Activated CD4-positive, CD25-positive, alpha-beta regulatory T cell treated with anti-CD3 and anti-CD28 coated beads, Interleukin-2, amount 50 U/mL, for 16 hours (primary cell): ENCODE measurements at places on chromosomes 5 and 9.

DNA sequence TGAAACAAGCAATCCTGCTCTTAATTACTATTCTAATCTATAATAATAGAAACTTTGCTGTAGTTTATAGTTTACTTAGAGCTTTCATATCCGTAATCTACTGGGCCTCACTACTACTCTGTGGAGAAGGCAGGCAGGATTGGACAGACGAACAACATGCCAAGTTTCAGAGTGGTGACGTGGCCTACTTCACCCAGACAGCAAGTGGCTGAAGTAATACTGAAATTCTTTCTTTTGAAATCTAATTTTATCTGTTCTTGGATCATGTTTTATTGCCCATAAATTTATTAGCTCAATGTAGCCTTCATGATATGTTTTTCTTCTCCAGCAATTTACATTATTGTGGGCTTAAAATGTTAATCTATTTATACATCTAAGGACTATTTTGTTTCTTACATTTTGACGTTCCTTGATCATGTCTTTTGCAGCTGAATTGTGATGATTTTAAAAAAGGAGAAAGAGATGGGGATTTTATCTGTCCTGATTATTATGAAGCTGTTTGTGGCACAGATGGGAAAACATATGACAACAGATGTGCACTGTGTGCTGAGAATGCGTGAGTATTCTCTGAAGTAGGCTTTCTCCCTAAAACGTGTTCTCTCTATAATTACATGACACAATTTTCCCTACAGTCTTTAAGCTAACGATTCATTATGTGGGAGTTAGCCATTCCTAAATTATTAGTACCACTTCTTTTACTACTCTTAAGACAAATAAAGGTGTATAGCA lies 22.4 kb downstream of the SPINK5 start:
- no peak for DNase-seq

DNA sequence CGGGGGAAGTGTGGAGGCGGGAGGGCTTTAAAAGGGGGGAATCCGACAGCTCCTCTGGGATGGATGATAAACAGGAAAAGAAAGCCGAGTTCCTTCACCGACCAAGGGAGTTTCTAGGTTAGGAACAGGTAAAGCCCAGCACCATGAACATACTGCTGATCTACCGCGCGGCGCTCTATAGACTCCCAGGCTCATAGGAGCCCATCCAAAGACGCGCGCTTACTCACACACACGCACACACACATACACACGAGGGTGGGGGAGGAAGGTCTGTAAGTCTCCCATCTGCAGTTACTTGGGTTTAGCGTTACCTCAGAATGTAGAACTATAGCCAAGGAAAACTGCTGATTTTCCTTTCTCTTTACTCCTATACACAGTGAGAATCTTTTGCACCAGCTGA lies 2.6 kb upstream of the GABRB2 start:
- no peak for DNase-seq

DNA sequence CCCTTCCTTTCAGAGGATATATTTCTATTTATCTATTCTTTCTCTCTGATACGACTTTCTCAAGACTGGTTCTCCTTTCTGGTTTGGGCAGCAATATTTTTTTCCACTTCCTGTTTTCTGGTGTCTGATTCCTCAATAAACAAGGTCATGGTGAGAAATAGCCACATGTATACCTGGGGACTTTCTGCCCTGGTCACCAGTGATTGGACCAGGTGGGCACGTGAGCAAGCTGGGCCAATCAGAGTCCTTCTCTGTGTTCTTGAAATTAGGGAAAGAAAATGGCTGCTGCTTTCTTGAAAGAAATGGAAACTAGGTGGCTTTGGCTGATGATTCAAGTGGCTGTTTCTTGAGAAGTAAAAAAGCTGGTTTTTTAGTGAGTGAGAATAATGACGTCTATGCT lies 18.4 kb upstream of the GSN start:
- no peak for DNase-seq

DNA sequence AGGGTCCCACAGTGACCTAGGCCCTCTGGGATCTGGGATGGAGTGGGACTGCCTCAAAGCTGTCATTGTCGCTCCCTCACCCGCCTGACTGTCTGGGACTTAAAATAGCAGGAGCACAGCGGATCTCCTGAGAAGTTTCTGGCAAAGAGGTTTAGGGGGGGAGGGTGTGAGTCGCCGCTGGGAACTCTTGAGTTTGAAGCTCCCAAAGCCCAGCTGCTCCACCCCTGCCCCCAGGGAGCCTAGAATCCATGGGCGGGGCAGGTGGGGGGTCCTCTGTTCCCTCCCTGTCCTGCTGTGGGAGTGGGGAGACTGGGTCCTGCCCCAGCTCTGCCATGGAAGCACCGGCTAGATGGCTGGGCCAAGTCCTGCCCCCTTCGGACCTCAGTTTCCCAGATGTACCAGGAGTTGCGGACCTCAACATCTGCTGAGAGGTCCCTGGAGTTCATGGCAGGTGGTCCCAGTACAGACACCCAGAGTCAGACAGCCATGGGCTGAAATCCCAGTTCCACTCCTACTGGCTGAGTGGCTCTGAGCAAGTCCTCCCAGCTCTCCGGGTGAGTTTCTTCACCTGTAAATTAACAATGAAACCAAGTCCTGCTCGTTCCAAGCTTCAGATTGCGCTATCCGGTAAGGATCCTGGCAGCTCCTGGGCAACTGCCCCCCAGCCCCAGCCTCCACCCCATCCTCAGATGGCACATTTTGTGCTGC lies 985 bp upstream of the WDR38 start:
- no peak for DNase-seq

DNA sequence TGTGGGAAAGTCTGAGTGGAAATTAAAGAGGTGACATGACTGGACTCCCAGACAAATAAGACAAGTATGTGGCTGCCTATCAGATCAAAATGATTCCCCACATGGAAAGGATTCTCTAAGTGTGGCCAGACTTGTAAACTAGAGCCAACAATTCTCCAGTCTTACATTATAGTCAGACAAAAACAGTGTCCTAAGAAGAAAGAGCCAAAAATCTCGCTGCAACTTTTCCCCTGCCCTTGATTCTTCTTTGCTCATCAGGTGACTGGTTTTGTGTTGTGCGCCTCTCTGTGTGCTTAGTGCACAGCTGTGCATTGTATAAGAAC lies 164.2 kb upstream of the TARS1 start:
- DNase-seq, result no peak
